Activated CD8-positive, alpha-beta memory T cell treated with anti-CD3 and anti-CD28 coated beads for 24 hours (primary cell): ENCODE measurements at places on chromosomes 13 and 19.
A peak's percentile ranks its signal among the peaks of the same experiment; 100 is the strongest.

DNA sequence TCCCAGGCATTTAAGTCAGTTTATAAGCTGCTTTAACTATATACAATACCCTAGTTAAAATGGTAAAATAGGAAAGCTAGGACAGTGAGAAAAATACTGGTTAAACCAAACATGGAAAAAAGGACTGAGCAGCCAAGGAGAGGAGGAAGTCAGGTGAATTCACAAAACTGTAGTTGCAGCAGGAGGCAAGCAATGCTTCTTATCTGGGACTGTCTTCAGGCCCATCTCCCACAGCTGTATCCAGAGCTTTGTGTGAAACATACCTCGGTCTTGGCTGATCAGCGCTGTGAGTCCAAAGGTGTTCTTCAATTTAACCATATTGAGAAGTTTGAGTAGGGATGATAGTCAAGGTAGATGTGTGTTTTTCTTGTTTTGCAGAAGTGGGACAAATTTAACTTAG, 15.7 kb upstream of the SUPT20H start:
- DNase-seq = no peak

DNA sequence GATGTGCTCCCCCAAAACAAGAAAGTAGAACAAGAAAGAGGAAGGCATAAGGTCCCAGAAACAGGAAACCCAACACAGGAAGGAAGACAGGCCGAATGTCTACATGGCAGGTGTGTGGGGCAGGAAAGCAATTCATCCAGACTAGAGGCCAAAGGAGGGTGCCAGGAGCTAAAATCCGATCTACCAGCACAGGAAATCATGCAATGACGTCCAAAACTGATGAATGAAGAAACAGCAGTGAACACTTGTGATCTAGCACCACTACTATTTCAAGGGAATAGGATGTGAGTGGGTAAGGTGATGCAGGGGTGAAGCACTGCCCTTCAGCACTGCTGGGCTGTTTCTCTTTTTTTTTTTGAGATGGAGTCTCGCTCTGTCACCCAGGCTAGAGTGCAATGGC, 59.1 kb downstream of the DOCK9 start:
- no peak for DNase-seq

DNA sequence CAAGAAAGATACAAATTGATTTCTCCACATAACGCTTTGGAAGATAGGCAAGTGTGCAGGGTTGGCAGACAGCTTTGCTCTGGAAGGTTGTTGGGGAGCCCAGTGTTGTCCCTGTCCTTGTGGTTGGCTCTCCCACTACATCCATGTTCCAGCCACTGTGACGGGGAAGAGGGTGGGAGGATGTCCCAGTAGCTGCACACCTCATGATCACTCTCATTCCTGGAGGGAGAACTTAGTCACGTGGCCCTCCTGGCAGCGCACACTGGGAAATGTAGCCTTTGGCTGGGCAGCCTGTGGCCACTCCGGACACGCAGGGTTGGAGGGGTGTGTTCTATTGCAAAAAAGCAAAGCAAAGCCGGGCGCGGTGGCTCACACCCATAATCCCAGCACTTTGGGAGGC, 9.9 kb downstream of the POLD1 start:
- DNase-seq = no peak

GRCh38 chr13:109646423-109646822, 140.0 kb downstream of the IRS2 start:
- no peak for DNase-seq

DNA sequence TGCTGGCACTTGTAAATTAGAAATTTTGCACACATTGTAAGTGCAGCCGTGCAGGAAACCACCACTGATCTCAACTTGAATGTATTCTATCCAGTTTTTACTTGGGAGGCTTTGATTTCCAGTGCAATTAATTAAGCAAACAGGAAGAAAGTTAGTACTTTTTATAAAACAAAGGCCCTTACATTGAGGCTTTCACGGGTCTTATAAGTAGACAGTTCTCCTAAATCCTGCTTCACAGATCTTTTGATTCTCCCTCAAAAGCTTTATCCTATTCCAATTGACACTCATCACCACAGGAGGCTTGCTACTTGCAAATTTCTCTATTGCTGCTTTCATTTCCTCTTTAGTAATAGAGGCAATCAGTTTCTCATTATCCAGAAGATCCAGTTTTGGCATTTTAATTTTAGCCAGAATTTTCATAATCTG, 90.1 kb downstream of the ERCC5 start:
- DNase-seq = no peak

- peak; percentile 90 for DNase-seq
These were observed 624 bp downstream of the CTXN1 start for GRCh38 chr19:7925171-7925851.

DNA sequence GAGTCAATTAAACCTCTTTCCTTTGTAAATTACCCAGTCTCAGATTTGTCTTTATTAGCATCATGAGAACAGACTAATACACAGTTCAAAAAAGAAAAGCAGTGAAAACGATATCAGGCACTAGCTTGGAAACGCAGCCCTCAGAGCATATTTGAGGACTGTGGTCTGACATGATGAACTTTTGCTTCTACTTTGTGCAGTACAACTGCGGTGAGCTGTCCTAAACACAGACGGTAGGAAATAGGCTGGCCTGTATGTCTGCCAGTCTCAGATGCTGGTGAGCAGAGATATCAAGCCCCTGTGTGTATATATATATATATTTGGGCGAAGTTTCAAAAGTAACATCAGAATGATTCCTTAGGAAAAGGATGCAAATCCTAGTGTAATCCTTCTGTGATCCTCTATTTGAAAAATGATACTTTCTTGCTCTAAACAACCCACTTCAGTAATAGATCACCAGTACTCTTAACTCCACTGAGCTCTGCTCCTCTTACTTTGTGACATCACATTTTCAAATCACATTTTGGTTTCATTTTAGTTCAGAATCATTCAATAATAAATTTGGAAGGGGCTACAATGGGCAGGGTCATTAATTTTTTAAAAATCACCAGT, 74.4 kb downstream of the TNFRSF19 start:
- no peak for DNase-seq

DNA sequence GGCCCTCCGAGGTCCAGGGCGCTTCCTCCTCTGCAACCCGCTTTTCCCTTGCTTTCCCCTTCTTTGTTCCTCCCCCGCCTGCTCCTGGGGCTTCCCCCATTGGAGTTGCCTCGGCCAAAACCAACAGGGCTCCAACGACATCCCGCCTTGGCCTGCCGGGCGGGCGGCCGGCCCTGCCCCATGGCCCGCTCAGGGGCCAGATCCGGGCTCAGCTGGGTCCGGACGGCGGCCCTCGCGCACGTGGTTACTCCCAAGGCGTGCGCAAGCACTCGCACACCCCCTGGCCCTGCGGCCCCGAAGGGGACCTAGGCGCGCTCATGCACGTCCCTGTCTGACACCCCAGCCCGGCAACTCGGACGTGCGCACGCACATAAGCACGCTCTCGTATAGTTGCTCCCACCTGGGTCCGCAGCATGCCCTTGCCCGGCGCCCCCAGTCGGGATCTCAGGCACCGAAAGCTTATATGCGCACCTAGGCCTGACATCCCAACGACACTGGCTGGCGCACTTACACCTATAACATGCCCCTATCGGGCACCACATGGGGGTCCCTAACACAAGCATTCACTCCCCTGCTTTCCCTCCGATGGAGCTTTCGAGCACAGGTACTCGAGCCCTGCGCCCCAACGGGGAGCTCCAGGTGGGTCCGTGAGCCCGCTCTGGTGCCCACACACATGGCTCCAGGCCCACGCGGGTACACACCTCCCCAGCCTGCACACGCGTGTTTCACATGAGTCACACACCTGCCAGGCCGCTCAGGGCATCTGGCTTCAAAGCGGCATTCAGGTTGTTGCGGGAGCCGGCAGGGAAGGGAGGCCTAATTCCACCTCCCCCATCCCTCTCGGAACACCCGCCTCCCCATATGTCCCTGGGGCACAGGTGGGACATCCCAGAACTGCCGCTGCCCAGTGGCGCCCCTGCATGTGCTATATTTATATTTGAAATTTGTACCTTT, 15.0 kb downstream of the NFIX start:
- no peak for DNase-seq

DNA sequence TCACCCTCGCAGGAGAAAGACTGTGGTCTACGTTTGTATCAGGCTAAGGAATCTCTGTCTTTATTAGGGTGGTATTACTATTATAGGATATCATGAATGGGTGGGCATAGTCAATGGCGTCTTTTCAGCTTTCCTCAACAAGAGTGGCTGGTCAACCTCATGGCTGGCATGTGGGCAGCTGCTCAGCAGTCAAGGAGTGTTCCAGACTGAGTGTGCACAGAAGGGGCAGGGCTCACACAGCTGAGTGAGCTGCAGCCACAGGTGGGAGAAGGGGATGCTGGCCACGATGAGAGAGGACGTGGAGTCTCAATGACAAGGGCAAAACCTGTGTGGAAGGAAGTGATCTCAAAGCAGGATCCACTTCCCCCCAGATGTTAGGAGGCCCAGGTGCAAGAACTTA, 54.7 kb downstream of the SLC7A1 start:
- DNase-seq = no peak

GRCh38 chr19:6632002-6632621, 37.8 kb downstream of the TNFSF14 start:
- peak; percentile 86 for DNase-seq

DNA sequence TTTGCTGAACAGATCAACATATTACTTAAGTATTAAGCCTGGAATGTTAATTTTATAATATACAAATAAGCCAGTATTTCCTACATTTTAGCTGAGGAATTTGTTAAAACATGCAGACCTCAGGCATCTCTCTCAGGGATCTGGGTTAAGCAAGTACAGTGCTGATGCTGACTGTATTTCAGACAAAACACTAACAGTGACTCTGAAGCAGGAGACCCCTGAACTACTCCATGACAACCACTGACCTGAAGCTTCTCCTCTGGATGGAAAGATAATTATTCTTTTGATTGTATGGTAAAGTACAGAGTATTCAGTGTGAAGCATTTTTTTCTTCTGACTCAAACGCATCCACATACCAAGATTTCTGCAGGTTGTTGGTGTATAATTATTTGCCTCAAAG, 680.8 kb downstream of the LIG4 start:
- no peak for DNase-seq

- no peak for DNase-seq
These were observed 10.9 kb downstream of the MKNK2 start for GRCh38 chr19:2039959-2040646.

- DNase-seq = no peak
These were observed 51.6 kb upstream of the MIR17HG start for GRCh38 chr13:91295712-91296410.

DNA sequence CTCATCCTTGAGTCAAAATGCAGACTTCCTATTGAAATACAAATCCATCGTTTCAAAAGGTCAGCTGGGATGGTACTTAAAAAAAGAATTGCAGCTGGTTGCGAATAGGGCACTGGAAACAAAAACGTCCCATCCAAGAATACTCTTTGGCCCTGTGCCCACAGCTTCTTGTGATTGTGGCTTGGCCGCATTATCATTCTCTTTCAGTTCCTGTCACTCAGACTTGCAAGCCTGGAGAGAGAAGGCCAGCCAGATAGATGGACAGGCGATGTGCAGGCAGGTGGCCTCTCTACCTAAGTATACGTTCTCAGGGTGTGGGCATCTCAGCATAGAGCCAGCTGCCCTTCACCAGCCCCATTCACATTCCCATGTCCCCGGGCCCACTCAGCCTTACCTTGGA, 208.5 kb upstream of the ZNF536 start:
- DNase-seq = no peak

DNA sequence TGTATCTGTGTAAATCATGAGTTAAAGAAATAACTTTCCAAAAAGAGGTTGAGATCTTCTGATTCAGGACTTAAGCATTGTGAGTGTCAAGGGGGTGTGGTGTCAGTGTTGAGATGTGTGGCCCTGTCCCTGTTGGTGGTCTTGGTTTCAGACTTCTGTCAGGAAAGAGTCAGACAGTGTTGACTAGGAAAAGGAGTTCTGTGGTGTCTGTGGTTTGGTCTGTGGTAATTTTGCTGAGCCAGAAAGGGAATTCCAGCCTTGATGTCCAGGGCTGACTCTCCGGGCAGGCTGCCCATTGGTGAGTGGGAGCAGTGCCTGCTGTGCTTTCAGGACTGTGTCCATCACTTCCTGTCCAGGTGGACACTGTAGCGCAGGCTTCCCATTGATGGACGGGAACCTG, 39.8 kb upstream of the IGFL4 start:
- DNase-seq = no peak

DNA sequence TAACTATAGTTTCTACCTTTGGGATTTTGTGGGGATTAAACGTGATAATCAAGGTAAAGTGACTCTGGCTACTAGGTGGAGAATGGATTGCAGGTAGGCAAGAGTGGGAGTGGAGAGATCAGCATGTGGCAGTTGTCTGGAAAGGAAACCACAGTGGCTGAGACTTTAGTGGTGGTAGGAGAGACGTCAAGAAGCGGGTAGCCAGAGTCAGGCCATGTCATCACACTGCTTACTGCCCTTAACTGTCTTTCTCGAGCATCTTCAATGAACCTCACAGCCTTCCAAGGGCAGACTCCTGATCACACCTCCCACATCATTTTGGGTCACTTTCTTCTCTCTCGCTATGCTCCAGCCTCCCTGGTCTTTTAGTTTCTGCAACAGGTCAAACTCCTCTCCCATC, 28.6 kb upstream of the MBNL2 start:
- DNase-seq = no peak

DNA sequence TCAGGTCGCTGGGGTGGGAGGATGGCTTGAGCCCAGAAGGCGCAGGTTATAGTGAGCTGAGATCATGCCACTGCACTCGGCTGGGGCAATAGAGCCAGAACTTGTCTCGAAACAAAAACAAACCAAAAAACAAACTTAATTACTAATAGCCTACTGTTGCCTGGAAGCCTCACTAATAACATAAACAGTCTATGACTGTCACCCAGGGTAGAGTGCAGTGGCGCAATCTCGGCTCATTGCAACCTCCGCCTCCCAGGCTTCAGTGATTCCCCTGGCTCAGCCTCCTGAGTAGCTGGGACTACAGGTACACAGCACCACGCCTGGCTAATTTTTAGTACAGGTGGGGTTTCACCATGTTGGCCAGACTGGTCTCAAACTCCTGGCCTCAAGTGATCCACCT, 18.0 kb downstream of the CATSPERD start:
- no peak for DNase-seq

- no peak for DNase-seq
These were observed 59.7 kb downstream of the SPATA13 start for GRCh38 chr13:24220086-24220703.

DNA sequence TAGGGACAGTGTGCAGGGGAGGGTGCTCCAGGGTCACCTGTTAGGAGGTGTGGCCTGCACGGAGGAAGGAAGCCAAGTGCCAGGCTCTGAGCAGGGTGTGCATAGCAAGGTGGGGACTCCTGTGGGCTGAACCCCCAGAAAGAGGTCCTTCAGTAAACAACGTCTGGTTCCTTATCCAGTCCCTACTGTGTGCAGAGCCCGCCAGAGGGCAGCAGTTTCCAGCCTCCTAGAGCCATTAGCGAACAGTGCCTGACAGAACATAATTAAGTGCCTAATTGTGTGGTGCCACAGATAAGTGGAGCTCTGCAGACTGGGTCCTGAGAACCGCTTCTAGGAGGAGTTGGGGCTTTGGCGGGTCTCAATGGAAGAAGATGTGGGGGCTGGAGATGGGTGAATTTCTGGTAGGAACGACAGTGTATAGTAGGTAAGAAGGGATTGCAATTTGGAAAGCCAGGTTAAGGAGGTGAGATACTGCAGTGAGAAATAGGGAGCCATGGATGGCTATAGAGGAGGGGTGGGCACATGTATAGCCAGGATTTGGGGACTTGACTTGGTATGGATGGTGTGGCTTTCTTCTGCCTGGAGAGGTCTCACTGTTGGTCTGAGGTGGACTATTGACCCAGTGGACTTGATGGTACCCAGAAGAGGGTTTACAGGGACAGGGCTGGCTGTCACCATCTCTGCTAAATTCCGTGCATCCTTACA, 323.1 kb downstream of the ZNF536 start:
- no peak for DNase-seq
